ENCODE measurements at places on chromosomes 4 and X. TPM values are rescaled to one million over a fixed set of nuclear protein-coding genes. Genes with fewer than 3 reads are reported as not detected.

The IL21 gene
- total RNA-seq, result 0.66 TPM

The CSAG1 gene
- not detected for total RNA-seq

The ACE2 gene
- total RNA-seq, result not detected

The PRR27 gene
- total RNA-seq, result not detected

The SLC9B1 gene
- total RNA-seq, result 0.48 TPM

The PCSK1N gene
- not detected for total RNA-seq

The POF1B gene
- total RNA-seq, result 0.39 TPM

All from T-helper 2 cell treated with Interferon-gamma antibody and Interleukin-4, amounts not matched to agents 100 ng/mL and 5 ng/mL, for 36 hours (primary cell).